ENCODE measurements at places on chromosomes 11 and 22.

- no peak for DNase-seq
Observed at GRCh38 chr22:49411236-49411635, 416.4 kb downstream of the BRD1 start.

DNA sequence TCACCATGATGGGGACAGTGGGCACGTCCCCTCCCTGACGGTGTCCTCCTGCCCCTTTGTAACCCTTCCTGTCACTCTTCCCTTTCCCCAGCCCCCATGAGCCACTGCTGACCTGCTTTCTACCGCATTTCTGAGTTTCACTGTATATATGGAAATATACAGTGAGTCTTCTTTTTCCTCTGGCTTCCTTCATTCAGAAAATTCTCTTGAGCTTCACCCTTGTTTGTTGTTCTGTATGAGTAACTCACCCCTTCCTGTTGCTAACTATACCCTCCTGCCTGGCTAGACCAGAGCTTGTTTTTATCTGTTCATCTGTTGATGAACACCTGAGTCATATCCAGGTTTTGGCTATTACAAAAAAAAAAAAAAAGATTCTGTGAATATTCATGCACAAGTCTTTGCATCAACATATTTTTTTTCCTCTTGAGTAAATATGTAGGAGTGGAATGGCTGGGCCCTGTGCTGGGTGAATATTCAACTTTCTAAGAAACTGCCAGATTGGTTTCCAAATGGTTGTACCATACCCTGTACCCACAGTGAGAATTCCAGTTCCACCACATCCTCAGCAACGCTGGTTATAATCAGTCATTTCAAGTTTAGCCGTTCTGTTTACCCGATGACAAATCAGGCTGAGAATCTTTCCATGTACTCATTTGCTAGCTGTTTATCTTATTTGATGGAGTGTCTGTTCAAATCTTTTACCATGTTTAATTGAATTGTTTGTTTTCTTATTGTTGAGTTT lies 62.0 kb downstream of the IGF2 start:
- DNase-seq: no peak

DNA sequence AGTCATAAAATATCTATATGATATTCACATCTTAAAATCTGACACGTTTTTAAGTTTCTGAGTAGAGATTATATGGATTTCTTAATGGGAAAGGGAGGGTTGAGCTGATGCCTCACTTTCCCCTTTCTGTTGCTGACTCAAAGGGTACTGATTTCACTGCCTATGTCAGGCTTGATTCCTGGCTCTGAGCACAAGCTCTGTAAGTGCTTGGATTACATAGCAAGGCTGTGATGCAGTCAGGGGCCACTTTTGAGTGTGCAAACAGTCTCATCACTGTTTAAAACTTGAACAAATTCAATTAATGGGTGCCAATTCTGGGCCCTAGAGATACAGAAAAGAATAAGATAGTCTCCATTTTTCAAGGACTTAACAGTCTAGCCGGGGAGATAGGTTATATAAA lies 14.4 kb downstream of the ATXN10 start:
- no peak for DNase-seq

DNA sequence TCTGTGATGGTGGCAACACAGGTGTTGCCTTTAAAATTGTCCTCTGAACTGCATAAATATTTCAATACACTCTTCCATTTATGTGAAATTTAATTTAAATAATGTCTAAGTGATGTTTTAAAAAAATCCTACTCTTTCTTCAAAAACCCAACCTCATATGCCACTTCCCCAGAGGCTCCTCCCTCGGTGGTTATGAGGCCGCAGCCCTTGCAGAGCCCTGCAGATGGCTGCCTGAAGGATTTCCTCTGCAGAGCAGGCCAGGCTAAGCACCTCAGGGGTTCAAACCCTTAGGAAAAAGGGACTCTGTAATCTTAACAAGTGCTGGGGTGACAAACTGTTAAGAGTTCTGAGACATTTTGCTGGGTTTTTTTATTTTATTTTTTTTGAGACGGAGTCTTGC lies 25.2 kb downstream of the MORC2 start:
- no peak for DNase-seq

DNA sequence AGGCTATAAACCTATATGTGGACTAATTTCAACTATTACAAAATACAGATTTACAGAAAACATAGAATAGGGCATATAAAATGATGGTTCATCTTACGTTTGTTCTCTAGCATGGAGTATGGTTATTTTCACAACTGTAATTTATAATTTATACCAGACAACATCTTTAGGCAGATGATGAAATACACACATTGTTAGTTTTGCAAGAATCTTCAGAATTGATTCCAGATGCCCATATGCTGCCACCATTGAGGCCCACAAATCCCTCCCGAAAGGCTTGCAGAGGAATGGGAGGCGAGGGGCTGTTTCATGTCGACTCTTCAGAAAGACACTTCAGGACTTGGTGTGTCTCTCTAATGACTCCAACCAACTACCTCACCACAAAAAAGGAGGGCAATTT lies 6.2 kb downstream of the PTPN5 start:
- no peak for DNase-seq

GRCh38 chr11:73875840-73876239 lies 806 bp downstream of the COA4 start:
- DNase-seq: no peak

DNA sequence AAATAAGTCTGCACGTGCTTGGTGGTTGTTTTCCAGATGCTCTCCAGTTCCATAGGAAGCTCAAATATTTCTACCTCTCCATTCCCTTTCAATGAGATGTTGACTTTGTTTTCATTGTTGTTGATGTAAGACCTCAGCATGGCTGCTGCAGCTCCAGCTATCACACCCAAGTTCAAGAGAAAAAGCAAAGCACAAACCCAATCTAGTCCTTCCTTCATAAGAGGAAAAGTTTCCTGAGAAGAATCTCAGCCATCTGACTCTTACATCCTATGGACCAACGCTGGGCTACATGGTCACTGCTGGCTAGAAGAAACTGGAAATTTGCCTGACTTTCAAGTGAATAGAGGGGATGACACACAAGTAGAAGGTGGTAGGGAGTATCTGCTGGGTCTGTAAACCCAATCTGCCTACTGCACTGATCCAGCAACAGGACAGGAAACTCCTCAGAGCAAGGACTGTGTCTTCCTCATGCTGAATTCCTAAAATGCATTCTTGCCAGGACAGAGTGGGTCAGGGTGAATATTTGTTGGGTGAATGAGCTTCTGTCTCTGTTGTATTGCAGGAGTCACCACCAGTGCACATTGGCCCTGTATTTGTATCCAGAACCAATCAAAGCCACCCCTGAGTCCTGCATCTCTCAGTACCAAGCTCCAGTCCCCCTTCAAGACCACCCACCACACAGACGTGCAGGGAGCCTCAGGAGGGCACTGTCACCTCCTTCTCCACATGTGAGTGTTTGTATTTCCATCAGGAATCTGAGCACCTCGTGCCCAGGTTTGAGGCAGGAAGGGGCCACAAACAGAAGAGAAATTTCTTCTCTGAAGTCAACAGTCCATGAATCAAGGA lies 118.0 kb upstream of the IGLL5 start:
- DNase-seq: no peak

DNA sequence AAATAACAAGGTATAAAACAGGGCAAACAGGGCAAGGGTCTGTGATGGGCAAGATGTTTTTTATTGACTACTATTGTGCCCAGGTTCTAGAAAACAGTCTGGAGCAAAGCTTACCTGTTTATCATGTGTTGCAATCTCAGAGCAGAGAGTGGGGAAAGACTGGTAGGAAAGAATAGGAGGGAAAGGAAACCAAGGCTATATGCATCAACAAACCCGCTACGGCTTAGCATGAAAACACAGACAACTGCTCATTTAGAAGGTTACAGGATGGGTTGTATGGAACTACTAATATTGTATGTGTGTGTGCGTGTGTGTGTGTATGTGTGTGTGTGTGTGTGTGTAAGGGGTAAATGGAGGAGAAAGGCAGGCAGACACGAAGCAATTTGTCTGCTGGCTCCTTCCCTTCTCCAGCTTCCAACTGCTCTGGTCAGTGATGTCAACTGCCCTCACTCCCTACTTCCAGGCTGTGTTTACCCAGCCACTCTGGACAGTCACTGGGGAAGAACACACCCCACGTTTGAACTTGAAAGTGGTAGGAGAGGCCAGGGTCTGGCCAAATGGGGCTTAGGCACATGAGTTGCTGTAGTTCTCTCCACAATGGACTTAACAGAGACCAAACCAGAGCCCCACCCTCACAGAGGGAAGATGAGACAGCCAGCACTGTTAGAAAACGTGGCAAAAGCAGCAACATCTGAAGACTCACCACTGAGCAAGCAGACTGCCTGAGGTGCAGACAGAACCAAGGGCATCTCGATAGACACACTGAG lies 47.0 kb downstream of the GAB2 start:
- peak; percentile 41 for DNase-seq

DNA sequence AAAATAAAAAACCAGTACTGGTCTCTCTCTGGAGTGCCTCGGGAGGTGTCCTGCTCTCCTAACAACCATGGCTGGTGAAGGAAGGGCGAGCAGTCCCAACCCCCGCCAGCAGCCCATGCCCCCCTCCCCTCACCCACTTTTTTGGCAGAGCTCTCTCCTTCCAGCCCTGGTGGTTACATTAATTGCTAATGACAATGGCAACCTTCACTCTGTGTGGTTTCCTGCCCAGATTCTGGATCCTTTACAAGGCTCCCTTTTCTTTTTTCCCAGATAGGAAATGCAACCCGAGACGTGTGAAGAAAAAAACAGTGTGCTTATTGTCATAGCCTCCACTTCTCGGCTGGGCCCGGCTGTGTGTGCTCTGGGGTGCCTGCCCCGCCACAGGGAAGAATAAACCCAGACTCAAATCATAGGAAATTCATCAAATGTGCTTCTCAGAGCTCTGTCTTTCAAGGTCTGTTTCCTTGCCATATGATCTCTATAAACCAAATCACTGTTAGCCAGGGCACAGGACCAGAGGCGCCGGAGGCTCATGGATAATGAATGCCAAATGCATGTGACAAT lies 513.0 kb downstream of the SOX6 start:
- peak; percentile 17 for DNase-seq

DNA sequence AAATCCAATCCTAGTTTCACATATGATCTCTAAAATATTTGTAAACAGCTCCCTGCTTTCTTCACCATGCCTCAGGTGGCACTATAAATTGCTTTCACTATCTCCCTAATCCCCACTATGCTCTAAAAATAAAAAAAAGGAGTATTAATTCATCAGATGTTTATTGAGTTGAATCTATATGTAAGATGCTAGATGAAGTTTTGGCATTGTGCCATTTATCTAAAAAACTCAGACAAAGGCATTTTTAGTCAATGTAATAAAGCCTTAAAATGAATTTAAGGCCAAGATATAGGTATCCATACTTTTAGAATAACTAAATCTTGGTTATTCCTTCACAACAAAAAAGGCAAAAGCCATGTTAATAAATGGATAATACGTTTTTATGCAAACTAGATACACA lies 373.9 kb downstream of the ETS1 start:
- no peak for DNase-seq

DNA sequence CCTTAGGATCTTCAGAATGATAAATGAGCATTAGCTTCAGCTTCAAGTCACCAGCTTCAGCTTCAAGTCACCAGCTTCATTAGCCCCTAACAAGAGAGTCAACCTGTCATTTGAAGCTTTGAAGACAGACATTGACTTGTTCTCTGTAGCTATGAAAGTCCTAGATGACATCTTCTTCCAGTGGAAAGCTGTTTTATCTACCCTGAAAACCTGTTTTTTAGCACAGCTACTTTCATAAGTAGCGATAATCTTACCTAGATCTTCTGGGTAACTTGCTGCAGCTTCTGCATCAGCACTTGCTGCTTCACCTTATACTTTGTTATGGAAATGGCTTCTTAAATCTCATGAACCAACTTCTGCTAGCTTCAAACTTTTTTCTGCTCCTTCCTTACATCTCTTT lies 85.7 kb downstream of the PGR start:
- no peak for DNase-seq

- DNase-seq: no peak
Observed at GRCh38 chr22:35436421-35436820, 36.5 kb downstream of the MCM5 start.

DNA sequence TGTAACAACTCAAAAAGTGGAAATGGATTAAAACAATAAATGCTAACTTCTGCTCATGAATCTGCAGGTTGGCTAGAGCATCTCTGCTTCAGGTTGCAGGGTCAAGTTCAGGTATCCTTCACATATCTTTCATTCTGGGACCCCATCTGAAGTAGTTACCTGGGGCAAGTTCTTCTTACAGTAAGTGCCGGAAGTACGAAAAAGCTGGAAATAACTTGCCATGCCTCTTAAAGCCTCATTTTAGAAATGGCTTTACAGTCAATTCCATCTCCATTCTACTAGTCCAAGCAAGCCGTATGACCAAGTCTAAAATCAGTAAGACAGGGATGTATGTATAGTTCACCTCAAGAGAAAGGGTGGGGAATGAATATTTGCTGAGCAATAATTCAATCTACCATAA lies 93.7 kb downstream of the FCHSD2 start:
- no peak for DNase-seq

GRCh38 chr11:569158-569885 lies 6.9 kb upstream of the PHRF1 start:
- DNase-seq: no peak

- DNase-seq: no peak
Observed at GRCh38 chr22:28369854-28370253, 309.8 kb downstream of the TTC28 start.

- DNase-seq: no peak
Observed at GRCh38 chr11:65470433-65471049, 28.3 kb upstream of the MALAT1 start.

GRCh38 chr11:31484497-31484896 lies 24.9 kb downstream of the IMMP1L start:
- no peak for DNase-seq
